ENCODE measurements at places on chromosomes 7 and 10. TPM values are rescaled to one million over a fixed set of nuclear protein-coding genes. Genes with fewer than 3 reads are reported as not detected.

- no peak for DNase-seq
- no peaks in the 10 kb centered on the region for H3K4me1 ChIP-seq
- no peaks in the 10 kb centered on the region for H3K36me3 ChIP-seq
- H3K27ac ChIP-seq = no peak overlapping the region
- no peaks in the 10 kb centered on the region for H3K27me3 ChIP-seq
Measured at GRCh38 chr10:2232479-2232878, 495.2 kb upstream of the ADARB2 start.

- H3K27me3 ChIP-seq = peaks cover 18% of the 10 kb centered on the region
- H3K4me3 ChIP-seq = no peak overlapping the region
- H3K27ac ChIP-seq = no peak overlapping the region
- no peaks in the 10 kb centered on the region for H3K4me1 ChIP-seq
Measured at GRCh38 chr7:35241884-35242283, 12.0 kb downstream of the TBX20 start.

TAS2R41 gene
- not detected for total RNA-seq

- H3K27me3 ChIP-seq = no peaks in the 10 kb centered on the region
- no peaks in the 10 kb centered on the region for H3K36me3 ChIP-seq
- no peak for DNase-seq
- H3K4me3 ChIP-seq = no peak overlapping the region
Measured at GRCh38 chr7:95441042-95441823, 6.4 kb upstream of the PON2 start.

ZNF488 gene
- 0.73 TPM for total RNA-seq

DNA sequence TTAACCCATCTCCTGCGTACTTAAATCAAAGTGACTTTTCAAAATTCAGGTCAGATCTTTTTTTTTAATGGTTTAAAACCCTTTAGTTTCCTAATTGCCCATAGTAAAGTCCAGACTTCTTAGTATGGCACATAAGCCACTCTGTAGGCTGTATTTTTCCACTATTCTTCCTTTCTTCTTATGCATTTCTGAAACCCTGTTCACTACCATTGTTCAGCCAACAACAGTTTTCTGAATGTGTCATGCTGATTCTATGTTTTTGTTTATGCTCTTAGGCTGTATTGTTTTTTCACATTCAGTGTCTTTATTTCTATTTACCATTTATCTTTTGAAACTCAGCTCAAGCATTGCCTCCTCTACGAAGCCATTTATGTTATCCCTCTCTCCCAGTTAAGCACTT lies 26.7 kb downstream of the CCSER2 start:
- H3K27me3 ChIP-seq = no peaks in the 10 kb centered on the region
- H3K4me1 ChIP-seq = no peaks in the 10 kb centered on the region
- H3K27ac ChIP-seq = no peak overlapping the region
- H3K4me3 ChIP-seq = no peak overlapping the region

FGF8 gene
- total RNA-seq = not detected

DNA sequence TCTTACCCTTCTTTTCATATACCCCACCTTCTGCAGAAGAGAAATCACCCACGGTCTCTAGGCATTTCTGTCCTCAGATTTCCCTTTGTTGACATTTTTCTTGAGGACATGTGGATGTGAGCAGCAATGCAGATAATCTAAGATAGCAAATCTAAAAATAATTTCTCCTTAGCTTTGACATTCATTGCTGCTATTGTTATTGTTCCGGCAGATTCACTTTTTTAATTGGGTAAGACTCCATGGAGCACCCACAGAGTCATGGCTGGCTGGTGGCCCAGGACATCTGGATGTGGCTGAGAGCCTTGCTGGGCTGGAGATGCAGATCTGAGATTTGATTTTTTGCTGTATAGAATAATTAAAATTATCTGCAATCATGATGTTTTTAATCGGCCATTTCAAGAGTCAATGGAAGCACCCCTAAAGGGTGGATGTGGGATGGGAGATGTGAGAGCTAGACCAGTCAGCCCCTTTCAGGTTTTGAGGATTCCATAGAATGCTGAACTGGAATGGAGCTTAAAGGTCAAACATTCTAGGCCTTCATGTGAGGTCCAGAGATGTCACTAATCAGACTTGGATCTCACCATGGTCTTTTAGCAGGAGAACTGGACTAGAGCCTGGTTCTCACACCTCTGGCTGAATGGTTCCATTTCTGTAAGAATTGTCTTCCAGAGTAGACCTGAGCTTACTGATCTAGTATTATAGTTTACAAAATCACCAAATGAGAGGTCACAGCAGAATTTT lies 37.5 kb downstream of the TAS2R41 start:
- no peaks in the 10 kb centered on the region for H3K27me3 ChIP-seq
- H3K4me3 ChIP-seq = no peak overlapping the region
- no peaks in the 10 kb centered on the region for H3K36me3 ChIP-seq
- H3K27ac ChIP-seq = no peak overlapping the region

DNA sequence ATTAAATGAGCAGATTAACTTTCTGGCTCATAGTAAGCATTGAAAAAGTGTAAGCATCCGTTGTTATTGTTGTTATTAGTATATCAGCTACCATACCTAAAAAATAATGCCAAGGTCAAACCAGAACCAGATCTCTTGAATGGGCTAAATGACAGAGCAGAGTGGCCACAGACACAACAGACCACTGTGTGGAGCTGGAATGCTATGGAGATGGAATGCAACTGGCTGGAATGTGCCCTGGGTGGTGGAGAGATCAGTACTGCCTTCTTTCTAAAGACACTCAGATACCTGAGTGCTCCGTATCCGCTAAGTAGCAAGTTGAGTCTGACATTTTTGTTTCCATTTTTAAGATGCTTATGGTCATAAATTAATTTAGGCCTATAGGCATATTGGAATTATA lies 20.5 kb upstream of the DNAJB12 start:
- H3K4me1 ChIP-seq = no peaks in the 10 kb centered on the region
- no peak overlapping the region for H3K4me3 ChIP-seq
- no peaks in the 10 kb centered on the region for H3K36me3 ChIP-seq
- no peak for DNase-seq
- H3K27ac ChIP-seq = no peak overlapping the region

KIF20B gene
- 10.9 TPM for total RNA-seq

- H3K4me3 ChIP-seq = peak overlapping the region; percentile 37
- DNase-seq = no peak
- H3K36me3 ChIP-seq = no peaks in the 10 kb centered on the region
- H3K4me1 ChIP-seq = peaks cover 4% of the 10 kb centered on the region
- no peaks in the 10 kb centered on the region for H3K27me3 ChIP-seq
Measured at GRCh38 chr7:42856605-42856987, 55.3 kb downstream of the C7orf25 start.

- H3K27ac ChIP-seq = no peak overlapping the region
- DNase-seq = no peak
- H3K4me1 ChIP-seq = no peaks in the 10 kb centered on the region
- no peaks in the 10 kb centered on the region for H3K27me3 ChIP-seq
- H3K36me3 ChIP-seq = no peaks in the 10 kb centered on the region
Measured at GRCh38 chr10:543862-544822, 145.3 kb downstream of the DIP2C start.

GRCh38 chr10:77006836-77007511 lies 630.6 kb downstream of the KCNMA1 start:
- H3K36me3 ChIP-seq = no peaks in the 10 kb centered on the region
- H3K4me1 ChIP-seq = no peaks in the 10 kb centered on the region
- no peak overlapping the region for H3K27ac ChIP-seq
- no peak overlapping the region for H3K4me3 ChIP-seq

- peak; percentile 60 for DNase-seq
- no peaks in the 10 kb centered on the region for H3K36me3 ChIP-seq
- H3K27ac ChIP-seq = peak overlapping the region; percentile 77
- H3K27me3 ChIP-seq = no peaks in the 10 kb centered on the region
Measured at GRCh38 chr10:5546891-5547680, 22.3 kb downstream of the CALML3 start.

- H3K4me1 ChIP-seq = peaks cover 24% of the 10 kb centered on the region
- no peaks in the 10 kb centered on the region for H3K36me3 ChIP-seq
- no peak overlapping the region for H3K4me3 ChIP-seq
- no peaks in the 10 kb centered on the region for H3K27me3 ChIP-seq
- DNase-seq = no peak
Measured at GRCh38 chr10:26334232-26334931, 103.8 kb upstream of the APBB1IP start.

DNA sequence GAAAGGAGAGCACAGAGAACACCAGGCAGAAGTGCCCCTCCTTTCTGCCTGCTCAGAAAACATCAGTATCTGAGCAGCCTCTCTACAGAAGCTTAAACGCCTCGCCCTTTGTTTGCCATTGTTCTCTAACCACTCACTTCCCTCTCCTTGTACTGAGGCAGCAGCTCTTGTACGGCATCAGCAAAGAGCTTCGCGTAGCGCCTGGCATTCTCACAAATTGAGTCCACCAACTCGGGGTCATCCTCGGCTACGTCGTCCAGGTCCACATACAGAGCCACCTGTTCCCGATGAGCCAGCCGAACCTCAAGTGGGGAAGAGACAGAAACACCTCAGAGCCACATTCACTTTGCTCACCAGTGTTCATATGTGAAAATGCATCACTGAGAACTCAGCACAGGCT lies 1.7 kb downstream of the MCM7 start:
- peak overlapping the region; percentile 90 for H3K4me3 ChIP-seq
- H3K27ac ChIP-seq = no peak overlapping the region
- peaks cover 11% of the 10 kb centered on the region for H3K36me3 ChIP-seq
- DNase-seq = no peak
- H3K27me3 ChIP-seq = no peaks in the 10 kb centered on the region

GRCh38 chr7:1460821-1461645 lies 1.8 kb upstream of the MICALL2 start:
- no peaks in the 10 kb centered on the region for H3K27me3 ChIP-seq
- H3K4me1 ChIP-seq = peaks cover 26% of the 10 kb centered on the region
- peak overlapping the region; percentile 29 for H3K4me3 ChIP-seq
- DNase-seq = peak; percentile 66
- no peaks in the 10 kb centered on the region for H3K36me3 ChIP-seq

DNA sequence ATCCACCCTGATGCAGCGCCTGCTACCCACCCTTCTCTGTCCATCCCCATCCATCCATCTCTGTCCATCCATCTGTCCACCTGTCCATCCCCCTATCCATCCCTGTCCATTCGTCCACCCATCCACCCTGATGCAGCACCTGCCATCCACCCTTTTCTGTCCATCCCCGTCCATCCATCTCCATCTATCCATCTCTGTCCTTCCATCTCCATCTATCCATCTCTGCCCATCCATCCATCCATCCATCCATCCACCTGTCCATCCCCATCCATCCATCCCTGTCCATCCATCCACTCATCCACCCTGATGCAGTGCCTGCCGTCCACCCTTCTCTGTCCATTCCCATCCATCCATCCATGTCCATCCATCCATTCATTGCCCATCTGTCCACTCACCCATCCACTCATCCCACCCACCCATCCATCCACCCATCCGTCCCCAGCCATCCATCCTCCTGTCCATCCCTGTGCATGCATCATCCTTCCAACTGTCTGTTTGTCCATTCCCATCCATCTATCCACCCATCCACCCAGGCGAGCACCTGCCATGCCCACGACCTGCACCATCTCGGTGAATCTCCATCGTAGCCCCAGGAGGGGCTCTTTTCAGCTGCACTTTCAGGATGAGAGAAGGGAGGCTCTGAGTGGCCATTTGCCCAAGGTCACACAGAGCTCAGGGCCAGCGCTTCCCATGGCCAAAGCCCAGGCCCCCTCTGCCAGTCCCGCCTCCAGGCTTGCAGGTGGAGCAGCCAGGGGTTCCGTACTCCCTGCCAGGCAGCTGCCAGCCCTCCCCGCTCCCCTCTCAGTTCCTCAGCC lies 137.4 kb downstream of the LHPP start:
- no peaks in the 10 kb centered on the region for H3K36me3 ChIP-seq
- DNase-seq = peak; percentile 13
- H3K4me3 ChIP-seq = no peak overlapping the region

SLC16A9 gene
- total RNA-seq = 2.0 TPM

ZNF503 gene
- total RNA-seq = 32.7 TPM

GRCh38 chr10:61836888-61837754 lies 64.4 kb upstream of the ARID5B start:
- H3K36me3 ChIP-seq = no peaks in the 10 kb centered on the region
- H3K27ac ChIP-seq = peak overlapping the region; percentile 54
- H3K27me3 ChIP-seq = no peaks in the 10 kb centered on the region
- DNase-seq = no peak
- H3K4me3 ChIP-seq = no peak overlapping the region

DNA sequence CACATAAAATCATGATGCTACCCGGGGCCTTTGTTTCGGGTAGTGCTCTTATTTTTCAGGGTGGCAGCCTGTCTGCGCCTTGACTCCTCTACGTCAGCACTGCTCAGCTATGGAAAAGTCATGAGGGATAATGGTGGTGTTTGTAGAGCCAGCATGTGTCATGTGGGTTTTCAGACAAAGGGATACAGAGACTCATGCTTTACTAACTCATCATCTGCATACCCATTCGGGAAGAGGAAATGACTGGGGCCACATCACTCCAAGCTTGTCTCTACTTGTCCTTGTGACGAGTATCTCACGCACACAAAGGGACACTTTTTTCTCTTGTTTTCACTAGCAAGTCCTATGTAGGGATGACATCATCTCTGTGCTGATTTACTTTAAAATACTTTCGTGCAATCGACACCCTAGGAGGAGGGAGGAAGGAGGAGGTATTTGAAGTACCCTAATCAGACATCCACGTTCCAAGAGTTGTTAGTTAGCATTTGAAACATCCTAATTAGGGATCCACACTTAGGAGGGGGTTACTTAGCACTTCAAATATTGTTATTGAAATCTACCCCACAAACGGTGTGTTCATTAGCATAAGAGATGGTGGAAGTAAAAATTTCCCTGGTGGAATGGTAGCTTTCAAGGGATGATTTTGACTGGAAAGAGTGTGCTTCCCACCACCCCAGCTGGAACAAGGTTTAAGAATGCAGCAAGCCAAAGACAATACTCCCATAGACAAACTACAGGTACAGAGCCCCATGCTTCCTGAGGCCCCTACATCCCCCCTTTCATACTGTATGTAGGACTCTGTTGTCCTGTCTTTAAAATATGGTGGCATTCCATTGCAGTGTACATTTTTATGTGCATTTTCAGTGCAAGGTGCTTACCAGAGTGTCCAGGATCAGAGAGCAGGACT lies 52.0 kb downstream of the THNSL1 start:
- no peaks in the 10 kb centered on the region for H3K36me3 ChIP-seq
- H3K27ac ChIP-seq = no peak overlapping the region
- no peaks in the 10 kb centered on the region for H3K27me3 ChIP-seq
- no peak overlapping the region for H3K4me3 ChIP-seq
- DNase-seq = no peak
- no peaks in the 10 kb centered on the region for H3K4me1 ChIP-seq

Measured in left lung (tissue), 14 donors.